Esophagus mucosa (tissue), 1 donor: ENCODE measurements at places on chromosomes 7 and 10. TPM values are rescaled to one million over a fixed set of nuclear protein-coding genes. Genes with fewer than 3 reads are reported as not detected.

PRLHR gene
- total RNA-seq, result not detected

GRCh38 chr7:159128767-159129166, 15.9 kb downstream of the VIPR2 start:
- no peak for ATAC-seq

GPER1 gene
- total RNA-seq, result 1.6 TPM

- no peak for ATAC-seq
Observed at GRCh38 chr7:93515144-93515543, 59.4 kb downstream of the CALCR start.

GRCh38 chr10:13613519-13613918, 26.8 kb downstream of the PRPF18 start:
- ATAC-seq, result no peak

GRCh38 chr7:13797545-13797944, 191.9 kb downstream of the ETV1 start:
- ATAC-seq, result no peak

- peak; percentile 94 for ATAC-seq
Observed at GRCh38 chr7:54788664-54789063, 29.7 kb upstream of the SEC61G start.

SPOCK2 gene
- 1.5 TPM for total RNA-seq

DNA sequence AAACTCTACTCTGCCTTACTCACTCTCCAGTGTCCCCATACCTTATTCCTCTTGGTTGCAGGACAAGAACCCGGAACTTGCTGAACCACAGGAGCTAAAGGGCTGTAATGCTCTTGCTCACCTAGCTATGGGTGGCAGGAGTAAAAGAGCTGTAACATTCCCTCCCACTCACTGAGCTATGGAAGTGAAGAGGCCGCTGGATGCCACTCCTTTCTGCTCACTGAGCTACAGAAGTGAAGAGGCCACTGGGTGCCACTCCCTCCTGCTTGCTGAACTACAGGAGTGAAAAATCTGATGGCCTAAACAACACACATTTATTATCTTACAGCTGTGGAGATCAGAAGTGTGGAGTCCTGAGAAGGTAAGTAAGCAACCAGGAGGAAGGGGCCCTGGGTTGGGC, 17.5 kb downstream of the MRPS24 start:
- peak; percentile 72 for ATAC-seq

CRTAC1 gene
- 1.5 TPM for total RNA-seq

- no peak for ATAC-seq
Observed at GRCh38 chr10:73992899-73993788, 4.8 kb upstream of the VCL start.

DNA sequence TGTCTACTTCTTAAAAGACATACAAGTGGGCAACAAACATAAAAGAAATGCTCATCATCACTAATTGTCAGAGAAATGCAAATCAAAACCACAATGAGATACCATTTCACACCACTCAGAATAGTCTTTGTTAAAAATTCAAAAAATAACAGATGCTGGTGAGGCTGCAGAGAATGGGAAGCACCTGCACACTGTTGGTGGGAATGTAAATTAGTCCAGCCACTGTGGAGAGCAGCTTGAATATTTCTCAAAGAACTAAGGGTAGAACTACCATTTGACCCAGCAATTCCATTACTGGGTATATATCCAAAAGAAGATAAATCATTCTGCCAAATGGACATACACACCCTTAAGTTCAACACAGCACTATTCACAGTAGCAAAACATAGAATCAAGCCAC, 61.8 kb upstream of the STEAP1 start:
- no peak for ATAC-seq
